ENCODE measurements at places on chromosomes 5 and 9.

DNA sequence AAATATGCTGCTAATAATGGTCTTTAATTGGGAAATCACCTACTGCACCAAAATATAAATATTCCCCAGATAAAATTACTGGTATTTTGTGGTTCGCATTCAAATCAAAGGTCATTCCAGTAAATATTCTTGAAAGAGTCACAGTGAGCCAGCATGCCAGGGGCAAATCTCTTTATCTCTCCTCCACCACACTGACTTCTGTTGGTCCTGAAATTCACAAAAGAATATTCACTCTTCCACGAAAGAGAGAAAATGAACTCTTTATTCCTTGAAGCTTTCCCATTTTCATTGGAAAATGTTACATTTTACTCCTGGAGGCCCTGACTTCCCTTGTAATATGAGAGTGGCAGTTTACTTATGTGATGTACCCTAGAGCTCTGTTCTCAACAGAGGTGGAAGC lies 39.7 kb downstream of the ZNF366 start:
- no peak for DNase-seq

DNA sequence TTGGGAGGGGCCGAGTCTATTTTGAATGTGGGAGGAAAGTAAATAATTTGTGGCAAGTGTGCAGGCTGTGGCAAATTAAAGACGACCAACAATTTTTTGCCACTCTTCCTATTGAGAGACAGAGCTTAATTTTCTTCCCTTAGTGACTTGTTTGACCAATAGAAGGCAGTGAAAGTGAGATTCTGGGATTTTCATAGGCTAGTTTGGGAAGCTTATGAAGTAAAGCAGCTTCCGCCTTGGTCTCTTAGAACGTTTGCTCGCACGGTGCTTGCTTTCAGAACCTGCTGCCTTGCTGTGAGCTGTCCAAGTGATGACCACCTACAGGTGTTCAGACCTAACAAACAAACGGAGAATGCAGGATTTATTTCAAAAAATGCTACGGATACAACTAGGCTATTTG lies 6.7 kb upstream of the OR1N2 start:
- DNase-seq, result no peak

DNA sequence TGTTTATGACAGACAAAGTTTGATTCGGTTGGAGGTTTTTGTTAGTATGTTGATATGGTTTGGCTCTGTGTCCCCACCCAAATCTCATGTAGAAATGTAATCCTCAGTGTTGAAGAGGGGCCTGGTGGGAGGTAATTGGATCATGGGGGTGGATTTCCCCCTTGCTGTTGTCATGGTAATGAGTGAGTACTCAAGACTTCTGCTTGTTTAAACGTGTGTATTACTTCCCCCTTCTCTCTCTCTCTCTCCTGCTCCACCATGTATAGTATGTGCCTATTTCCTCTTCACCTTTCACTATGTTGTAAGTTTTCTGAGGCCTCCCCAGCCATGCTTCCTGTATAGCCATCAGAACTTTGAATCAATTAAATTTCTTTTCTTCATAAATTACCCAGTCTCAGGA lies 415.1 kb downstream of the HCN1 start:
- no peak for DNase-seq

DNA sequence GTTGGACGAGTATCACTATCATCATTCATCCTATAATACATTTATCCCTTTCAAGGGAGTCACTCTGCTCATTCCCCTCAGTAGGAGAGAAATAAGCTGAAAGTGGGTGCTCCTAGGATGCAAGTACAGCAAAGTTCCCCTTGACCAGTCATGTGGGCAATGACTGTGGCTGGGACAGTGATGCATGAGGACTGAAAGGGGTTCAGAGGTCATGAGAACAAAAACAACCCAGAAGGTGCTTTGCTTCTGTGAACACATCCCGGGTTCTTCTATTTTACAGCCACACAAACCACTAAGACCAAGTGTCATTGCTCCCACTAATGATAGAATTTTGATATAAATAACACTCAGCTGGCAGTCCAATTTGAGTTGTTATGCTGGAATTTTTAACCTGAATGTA lies 177.8 kb upstream of the ADCY2 start:
- no peak for DNase-seq

DNA sequence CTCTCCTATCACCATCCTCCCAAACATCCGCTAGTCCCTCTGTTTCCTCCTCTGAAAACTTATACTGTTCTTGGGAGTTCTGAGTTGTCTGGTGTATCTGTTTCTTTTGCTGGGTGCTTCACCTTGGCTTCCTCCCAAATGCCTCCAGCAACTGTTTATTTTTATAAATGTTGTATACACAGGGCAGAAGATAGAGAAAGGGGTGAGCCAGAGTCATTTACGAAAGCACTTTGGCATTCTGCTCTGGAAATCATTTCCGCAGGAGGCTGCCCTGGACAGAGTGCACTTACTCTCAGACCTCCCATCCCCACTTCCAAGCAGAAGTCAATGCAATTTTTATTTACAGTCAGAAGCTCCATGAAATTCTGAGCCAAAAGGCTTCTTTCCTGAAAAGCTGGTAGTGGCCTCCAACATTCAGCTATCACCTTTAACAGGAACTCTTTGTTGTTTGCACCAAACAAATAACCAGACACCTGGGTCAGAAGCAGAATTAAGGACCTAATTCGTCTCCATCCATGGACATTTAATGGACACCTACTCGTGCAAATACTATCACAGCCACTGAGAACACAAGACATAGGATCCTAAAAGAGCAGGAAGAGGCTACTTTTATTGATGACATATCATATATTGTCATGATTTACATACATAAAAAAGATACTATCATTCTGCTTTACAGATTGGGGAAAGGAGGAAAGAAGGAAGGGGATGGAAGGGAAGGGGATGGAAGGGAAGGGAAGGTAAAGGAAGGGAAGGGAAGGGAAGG lies 229.5 kb upstream of the PAPPA start:
- DNase-seq, result no peak

DNA sequence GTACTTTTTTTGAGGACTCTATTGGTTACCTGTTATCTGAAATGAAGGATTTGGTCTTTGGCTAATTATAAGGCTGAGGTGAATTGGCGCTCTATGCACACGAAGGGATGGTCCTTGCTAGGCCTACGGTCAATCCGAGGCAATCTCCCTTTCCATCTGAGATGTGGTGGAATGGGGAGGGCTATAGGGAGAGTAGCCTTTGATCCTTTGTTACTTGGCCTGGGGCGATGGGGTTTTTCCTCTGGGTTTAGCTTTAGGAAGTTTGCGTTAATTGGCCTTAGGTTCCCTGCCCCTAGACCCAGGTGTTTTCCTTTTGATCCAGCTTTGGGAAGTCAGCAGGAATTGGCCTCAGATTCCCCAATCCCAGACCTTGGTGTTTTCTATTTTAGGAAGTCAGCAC lies 102.1 kb upstream of the C9orf72 start:
- DNase-seq, result no peak

GRCh38 chr5:71456362-71456743 lies 902 bp downstream of the BDP1 start:
- DNase-seq, result no peak

DNA sequence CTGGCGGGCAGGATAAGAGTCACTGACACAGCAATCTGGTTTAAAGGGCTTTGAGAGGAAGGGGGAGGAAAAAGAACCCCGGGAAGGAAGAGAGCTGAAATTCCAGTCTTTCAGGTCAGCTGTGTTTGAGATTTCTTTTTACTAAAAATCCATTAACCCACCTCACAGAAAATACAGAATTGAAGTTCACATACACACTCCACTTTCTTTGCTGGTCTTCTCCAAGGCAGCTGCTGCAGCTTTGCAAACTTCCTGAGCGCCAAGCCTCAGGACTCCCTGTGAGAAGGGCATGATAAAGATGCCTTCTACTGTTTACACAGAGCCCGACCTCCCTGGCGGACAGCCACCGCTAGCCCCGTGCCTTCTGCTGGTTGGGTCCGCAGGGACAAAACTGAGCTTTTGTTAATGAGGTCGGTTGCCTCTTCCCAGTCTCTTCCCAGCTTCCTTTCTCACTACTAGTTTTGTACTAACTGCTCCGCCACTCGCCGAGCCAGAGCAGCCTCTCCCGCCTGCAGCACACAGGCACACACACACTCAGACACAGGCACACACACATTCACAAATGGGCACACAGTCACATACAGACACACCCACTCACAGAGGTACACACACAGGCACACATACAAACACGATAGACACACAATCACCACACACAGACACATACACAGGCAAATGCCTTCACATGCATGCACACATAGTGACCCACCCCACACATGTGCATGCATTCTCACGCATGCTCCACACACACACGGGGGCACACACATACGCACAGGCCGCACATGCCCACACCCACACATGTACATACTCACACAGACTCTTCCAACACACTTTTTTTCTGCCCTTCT lies at the start of gene FREM1:
TSS of gene FREM1 (minus strand) at position 468 of the 845 bp plus-strand sequence. CDS start 41,451 bp downstream, outside the sequence.
- DNase-seq, result no peak

GRCh38 chr9:70924895-70925547 lies 196.4 kb downstream of the TRPM3 start:
- peak; percentile 0 for DNase-seq

DNA sequence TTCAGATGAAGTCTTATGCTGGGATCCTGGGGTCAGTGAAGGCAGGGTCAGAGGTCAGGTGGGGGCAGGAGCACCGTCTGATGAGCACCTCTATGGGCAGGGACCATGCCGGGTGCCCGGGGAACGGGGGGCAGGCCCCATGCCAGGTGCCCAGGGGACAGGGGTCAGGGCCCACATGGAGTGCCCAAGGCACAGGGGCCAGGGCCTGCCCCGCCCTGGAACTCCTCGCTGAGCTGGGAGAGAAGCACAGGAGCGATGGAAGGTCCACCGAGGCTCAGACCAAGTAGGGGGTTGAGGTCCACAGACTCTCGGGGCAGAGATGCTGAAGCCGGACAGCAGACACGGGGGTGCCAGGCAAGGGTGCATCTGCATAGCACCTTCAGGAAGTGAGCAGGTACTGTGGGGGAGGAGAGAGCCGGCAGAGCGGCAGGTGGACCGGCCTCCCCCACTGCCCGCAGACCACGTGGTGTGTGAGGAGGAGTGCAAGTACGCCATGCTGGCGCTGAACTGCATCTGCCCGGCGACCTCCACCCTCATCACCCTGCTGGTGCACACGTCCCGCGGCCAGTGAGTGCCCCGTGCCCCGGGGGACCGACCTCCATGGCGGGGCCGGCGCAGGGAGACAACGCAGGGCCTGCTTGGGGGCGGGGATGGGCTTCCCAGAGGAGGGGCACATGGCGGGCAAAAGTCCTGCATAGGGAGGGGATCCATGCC lies 67.7 kb downstream of the KCNT1 start:
- no peak for DNase-seq

DNA sequence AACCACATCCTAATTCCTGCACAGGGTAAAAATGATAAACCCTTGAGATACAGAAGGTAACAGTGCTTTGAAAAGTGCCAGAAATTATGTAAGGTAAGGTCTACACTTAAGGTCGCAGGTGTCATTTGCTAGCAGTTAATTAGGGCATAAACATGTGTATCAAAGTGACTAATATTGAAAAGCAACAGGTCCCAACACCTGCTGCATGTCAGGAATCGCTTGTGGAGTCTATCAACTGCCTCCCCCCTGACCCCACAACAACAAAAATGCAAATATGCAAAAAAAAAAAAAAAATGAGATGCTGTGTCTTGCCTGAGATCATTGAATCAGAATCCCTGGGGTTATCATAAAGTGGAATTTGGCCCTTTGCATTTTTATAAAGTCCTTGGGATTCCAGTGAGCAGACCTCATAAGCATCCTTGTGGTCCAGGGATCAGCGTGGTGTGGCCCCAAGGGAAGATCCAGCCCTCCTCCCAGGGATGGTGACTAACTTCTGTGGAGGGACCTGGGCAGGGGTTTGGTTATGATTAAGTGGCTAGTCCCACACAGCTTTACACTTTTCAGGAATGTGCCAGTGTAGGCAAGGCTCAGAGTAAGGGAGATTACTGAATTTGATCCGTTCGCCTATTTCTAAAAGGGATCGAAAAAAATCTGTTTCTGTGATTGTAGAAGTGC lies 92.5 kb upstream of the TNFSF8 start:
- DNase-seq, result no peak

Data from CD4-positive, alpha-beta memory T cell (primary cell).